Large intestine (tissue), 12 donors: ENCODE measurements at places on chromosomes 6 and 20. TPM values are rescaled to one million over a fixed set of nuclear protein-coding genes. Genes with fewer than 3 reads are reported as not detected.

SIRPB2 gene
- polyA plus RNA-seq: 1.4 TPM

PDE10A gene
- polyA plus RNA-seq: 2.7 TPM

SLC2A4RG gene
- polyA plus RNA-seq: 61.5 TPM

AGPAT4 gene
- 6.8 TPM for polyA plus RNA-seq

FOXO3 gene
- 39.9 TPM for polyA plus RNA-seq

HLA-DQA2 gene
- polyA plus RNA-seq: 1.8 TPM

ESR1 gene
- 0.63 TPM for polyA plus RNA-seq

REPS1 gene
- 49.2 TPM for polyA plus RNA-seq

MCCD1 gene
- not detected for polyA plus RNA-seq

PROKR2 gene
- not detected for polyA plus RNA-seq

DNA sequence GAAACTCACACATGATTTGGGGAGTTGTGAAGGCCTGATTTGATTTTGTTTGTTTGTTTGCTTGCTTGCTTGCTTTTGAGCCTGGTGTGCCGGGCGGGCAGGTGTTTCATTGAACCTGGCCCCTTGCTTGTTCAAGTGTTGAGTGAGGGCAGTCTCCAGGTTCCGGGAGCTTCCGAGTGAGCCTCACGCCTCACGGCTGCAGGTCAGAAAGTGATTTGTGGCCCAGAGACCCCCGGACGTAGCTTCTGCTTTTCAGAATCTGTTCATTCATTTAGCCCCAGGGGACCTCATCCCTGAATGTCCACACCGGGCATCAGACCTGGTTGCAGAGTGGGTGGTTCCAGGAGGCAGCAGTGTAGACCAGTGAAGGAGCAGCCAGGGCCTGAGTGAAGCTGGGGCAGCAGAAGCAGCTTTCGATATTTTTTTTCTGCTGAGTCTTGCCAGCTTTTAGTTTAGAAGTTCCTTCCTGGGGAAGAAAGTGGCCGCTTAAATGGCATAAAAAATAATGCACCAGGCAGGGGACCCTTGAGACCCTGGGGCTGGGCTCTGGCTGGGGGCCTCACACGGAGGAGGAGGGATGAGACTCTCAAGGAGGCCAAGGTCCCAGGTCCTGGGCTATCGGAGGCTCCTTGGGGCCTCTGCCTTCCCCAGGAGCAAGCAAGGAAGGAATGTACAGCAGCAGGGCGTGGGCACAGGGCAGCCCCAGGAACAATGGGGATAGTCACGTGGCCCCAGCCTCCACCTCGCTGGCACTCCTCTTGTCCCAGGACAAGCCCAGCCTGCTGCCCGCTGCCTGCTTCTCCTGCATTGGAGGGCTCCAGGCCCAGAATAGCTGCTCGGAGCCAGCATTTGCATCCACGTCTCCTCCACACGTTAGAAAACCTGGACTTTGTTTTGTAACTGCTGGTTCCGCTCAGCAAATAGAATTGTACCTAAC lies 89.2 kb upstream of the BHLHE23 start:
- no peak for DNase-seq

DNA sequence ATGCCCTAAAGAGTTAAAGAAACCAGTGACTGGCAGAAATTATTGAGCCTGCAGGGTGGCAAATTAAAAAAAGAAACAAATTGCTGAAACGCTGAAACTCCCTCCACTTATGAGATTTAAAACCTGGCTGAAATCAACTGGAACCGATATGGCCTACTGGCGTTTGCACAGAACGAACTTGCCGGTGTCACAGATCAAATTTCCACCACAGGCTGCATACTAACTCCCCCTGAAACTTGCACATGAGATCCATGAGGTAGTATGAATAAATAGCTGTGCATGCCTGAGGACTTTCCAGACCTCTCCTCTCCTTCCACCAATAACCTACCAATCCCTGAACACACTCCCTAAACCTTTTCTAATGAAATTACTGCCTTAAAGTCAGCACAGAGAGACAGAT lies 150.4 kb downstream of the RNGTT start:
- DNase-seq: no peak

DNA sequence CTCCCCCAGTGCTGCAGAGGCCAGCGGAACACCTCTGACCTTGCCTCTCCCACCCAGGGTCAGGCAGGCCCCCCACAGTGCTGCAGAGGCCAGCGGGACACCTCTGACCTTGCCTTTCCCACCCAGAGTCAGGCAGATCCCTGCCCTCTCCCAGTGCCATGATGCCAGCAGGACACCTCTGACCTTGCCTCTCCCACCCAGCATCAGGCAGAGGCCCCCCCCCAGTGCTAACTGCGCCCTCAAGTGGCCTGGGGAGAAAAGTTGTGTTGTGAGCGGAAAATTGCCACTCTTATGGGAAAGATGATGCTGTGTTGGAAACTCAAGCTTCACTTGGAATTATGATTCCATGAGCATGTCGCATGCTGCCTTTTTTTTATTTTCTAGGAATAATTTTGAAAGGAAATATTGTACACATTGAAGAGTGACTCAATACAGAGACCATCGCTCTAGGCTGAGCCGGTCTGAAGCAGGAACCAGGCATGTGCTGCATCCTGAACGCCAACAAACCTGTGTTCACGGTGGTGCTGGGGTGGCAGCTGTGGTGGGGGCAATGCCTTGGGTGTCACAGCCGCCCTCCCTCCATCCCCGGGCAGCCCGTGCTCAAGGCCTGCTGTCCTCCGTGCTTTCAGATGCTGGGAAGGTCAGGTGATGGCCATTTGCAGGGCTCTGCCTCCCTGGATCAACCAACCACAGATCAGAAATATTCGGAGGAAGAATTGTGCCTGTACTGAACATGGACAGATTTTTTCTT lies 98.6 kb downstream of the CDH4 start:
- no peak for DNase-seq

GRCh38 chr6:41159415-41160082 lies 3.4 kb downstream of the TREM2 start:
- peak; percentile 6 for DNase-seq

- no peak for DNase-seq
Observed at GRCh38 chr6:143912671-143913070, 48.4 kb downstream of the ZC2HC1B start.

GRCh38 chr20:36425166-36425565 lies 116.2 kb upstream of the MYL9 start:
- DNase-seq: no peak

- DNase-seq: peak; percentile 80
Observed at GRCh38 chr6:105608711-105609374, 206.0 kb upstream of the PREP start.

- no peak for DNase-seq
Observed at GRCh38 chr20:53100476-53100911, 128.3 kb downstream of the TSHZ2 start.

GRCh38 chr6:150169609-150170008 lies 26.8 kb downstream of the PPP1R14C start:
- no peak for DNase-seq

DNA sequence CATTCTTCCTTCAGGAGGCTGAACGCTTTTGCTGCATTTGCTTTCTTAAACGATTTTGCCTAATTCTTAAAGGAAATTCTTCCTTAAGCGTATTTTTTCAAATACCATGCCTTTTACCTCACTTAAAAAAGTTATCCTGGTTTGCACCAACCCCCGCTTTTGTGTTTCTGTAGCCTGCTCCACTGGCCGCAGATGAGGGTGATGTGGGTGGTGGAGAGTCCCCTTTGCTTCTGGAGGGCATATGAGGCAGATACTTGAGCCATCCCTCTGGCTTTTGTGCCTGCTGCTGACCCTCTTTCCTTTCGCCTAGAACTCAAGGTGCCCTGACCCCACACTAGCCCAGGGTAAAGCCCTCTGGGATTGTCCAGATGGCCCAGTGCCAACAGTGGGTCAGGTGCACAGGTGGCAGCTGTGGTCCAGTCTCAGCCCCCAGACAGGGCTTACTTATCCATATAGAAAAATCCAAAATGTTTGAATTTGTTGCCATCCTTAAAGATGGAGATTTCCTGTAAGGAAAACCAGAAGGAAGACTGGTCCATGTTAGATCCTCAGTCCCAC lies 43.9 kb downstream of the SPATA2 start:
- no peak for DNase-seq

- no peak for DNase-seq
Observed at GRCh38 chr6:109717971-109718370, 26.9 kb downstream of the FIG4 start.

DNA sequence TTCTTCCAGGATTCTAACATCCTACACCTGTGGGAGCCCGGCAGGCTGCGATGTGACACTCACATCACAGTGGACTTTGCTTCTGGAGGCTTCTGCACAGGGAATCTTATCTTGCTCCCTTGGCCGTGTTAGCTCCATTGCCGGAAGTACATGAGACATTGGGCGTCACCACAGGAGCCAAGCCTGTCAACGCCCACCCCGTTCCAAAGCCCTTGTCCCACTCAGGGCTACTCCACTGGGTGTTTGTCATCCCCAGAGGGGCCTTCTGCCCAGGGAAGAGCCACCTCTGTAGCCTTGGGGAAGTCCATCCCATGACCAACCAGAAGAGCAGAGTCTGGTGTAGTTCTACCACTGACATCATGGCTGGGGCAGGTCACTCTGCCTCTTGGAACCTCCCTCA lies 1.7 kb downstream of the RAB44 start:
- peak; percentile 96 for DNase-seq

- no peak for DNase-seq
Observed at GRCh38 chr6:99369533-99369932, 20.1 kb upstream of the FAXC start.

GRCh38 chr20:50029697-50030461 lies 47.1 kb downstream of the SNAI1 start:
- DNase-seq: peak; percentile 80

DNA sequence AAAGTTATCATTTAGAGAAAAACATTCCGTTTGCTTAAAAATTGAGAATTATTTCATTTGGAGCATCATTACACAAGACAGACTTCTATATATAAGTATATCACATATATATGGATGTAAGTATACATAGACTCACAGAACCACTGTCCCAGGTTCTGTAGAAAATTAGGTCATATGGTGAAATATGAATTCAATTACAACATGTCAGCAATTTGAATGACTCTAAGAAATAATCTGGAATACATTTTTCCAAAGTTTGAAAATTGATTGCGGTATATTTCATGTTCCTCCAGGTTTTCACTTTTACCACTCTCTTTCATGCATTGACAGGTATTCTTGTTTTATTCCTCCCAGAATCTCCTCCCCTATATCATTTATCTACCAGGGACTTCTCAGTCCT lies 892.3 kb downstream of the PHF3 start:
- no peak for DNase-seq

- peak; percentile 86 for DNase-seq
Observed at GRCh38 chr20:25057234-25058050, 497 bp downstream of the ACSS1 start.

GRCh38 chr20:41182296-41183212 lies 45.2 kb downstream of the PLCG1 start:
- DNase-seq: no peak
